ENCODE measurements at places on chromosomes 2 and 18.

- H3K4me1 ChIP-seq = peaks cover 3% of the 10 kb centered on the region
- peaks cover 2% of the 10 kb centered on the region for H3K36me3 ChIP-seq
- H3K4me3 ChIP-seq = no peak overlapping the region
- DNase-seq = no peak
- no peak overlapping the region for H3K27ac ChIP-seq
These were observed 672.8 kb upstream of the ID2 start for GRCh38 chr2:8009010-8009597.

DNA sequence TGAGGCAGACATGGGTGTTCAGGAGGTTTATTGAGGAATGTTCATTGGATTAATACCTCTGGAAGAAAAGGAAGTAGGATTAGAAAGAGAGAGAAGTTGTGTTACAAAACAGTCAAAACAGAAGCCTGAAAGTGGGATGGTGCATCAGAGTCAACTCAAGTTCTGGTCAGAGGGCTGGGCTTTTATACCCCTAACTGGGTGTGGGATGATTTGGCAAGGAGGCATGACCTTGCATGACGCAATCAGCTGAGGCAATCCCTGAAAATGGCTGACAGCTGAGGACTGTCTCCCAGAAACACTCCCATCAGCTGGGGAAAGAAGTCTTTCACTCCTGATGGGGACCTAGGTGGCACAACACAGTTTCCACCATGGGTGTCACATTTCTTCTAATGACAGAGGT, 818.2 kb downstream of the SATB2 start:
- DNase-seq = no peak
- H3K36me3 ChIP-seq = no peaks in the 10 kb centered on the region
- H3K4me1 ChIP-seq = no peaks in the 10 kb centered on the region

GRCh38 chr2:203500951-203501350, 34.1 kb downstream of the RAPH1 start:
- H3K27me3 ChIP-seq = no peaks in the 10 kb centered on the region
- H3K4me3 ChIP-seq = no peak overlapping the region
- H3K27ac ChIP-seq = no peak overlapping the region
- no peaks in the 10 kb centered on the region for H3K36me3 ChIP-seq
- peaks cover 8% of the 10 kb centered on the region for H3K4me1 ChIP-seq

GRCh38 chr2:108958002-108958401, 31.0 kb downstream of the EDAR start:
- no peaks in the 10 kb centered on the region for H3K27me3 ChIP-seq
- H3K27ac ChIP-seq = peak overlapping the region; percentile 27
- H3K4me1 ChIP-seq = peaks cover 8% of the 10 kb centered on the region
- no peak for DNase-seq
